Stimulated activated CD8-positive, alpha-beta memory T cell treated with anti-CD3 and anti-CD28 coated beads, Interleukin-4, amount 100 ng/mL, for 24 hours (primary cell): ENCODE measurements at places on chromosomes 1 and 21.

GRCh38 chr1:26618561-26618960, 77.3 kb upstream of the ARID1A start:
- no peak for DNase-seq

DNA sequence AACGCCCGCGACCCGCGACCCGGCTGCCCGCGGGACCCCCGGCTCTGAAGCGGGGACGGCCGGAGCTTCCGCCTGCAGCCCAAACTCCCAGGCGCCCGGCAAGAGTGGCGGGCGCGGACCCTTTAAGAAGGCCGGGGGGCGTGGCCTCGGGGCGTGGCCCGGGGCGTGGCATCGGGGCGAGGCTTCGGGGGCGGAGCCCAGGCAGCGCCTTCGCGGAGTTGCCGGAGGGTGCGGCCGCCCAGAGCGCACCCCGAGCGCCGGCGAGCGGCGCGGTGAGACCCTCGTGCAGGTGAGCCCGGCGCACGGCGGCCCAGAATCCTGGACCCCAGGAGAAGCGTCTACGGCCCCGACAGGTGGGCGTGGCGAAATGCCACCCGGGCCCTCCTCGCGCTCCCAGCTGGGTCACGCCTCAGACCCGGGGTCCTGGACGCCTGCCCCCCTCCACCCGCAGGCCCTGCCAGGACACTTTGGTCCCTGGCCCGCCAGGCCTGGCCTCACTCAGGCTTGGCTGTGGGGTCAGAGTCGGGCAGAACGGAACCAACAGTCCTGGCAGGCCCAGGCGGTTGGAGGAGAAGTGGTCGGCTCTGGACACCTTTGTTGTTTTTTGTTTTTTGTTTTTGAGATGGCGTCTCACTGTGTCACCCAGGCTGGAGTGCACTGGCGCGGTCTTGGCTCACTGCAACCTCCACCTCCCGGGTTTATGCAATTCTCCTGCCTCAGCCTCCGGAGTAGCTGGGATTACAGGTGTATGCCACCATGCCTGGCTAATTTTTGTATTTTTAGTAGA, 14.4 kb downstream of the RNF223 start:
- DNase-seq, result peak; percentile 91

DNA sequence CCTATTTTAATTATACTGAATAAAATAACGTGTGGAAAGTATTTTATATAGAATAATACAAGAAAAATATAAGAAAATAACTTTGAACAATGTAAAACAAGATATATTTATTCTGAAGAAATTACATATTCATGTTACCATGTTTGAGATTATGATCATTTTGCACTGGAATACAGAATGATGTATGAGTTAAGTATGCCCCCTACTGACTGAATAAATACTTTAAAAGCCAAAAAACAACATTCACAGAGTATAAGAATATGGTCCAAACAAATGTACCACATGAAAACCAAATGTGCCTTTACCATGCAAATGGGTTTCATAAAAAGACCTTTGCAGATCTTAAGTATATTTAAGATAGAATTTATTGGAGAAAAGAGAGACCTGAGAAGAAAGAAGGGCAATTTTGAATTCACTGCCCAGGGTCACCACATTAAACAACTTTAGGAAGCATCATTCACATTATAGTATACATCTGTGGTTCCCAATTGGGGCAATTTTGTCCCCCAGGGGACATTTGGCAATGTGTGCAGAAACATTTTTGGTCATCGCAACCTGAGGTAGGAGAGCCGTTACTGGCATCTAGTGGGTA, 136.6 kb upstream of the GFI1 start:
- DNase-seq, result no peak

DNA sequence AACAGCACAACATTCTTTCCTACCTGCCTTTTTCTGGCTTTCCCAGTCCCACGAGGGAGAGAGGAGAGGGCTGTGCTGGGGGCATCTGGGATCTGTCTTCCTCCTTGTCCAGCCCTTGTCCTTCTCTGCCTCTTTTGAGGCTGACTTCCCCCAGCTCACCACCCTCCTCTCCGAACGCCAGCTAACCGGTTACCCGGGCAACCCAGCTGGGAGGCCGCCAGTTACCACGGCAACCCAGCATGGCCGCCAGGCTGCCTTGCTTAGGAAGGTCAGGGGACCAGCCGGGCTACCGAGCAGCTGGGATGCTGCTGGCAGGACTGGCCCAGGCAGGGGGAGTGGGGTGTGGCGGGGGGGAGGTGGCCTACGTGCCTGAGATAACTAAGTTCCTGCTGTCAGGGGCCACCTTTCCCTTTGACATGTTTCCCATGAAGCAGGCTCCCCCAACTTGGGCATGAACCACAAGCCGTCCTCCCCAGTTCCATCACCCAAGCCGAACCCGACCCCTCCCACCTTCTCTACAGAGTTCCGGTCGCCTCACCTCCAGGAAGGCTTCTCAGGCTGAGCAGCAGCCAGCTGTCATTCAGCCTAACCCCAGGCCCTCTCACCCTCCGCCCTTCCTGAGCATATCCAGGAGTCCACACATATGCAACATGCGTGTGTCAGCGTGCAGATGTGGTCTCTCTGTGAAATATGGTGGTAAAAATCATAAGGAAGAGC, 8.7 kb downstream of the PLEKHA6 start:
- no peak for DNase-seq

DNA sequence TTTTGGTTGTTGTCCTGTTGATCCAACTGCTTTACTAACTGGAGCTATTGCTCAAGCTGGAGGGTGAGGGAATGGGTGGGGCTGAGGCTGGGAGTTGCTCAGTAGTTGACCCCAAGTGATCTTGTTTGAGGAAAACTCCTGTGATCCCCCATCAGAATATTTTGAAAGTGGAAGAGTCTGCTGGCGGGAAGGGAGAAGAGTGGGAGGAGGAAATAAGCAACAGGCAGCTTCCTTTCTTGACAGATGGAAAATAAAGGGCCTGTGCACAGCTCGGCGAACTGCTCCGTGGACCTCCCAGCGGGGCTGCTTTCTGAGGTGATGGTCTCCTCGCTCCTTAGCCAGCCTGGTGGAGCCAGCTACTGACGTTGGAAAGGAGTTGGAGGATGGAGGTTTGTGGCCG, 199.1 kb upstream of the LMO4 start:
- no peak for DNase-seq

GRCh38 chr1:21952786-21953520, 15.8 kb upstream of the HSPG2 start:
- no peak for DNase-seq

DNA sequence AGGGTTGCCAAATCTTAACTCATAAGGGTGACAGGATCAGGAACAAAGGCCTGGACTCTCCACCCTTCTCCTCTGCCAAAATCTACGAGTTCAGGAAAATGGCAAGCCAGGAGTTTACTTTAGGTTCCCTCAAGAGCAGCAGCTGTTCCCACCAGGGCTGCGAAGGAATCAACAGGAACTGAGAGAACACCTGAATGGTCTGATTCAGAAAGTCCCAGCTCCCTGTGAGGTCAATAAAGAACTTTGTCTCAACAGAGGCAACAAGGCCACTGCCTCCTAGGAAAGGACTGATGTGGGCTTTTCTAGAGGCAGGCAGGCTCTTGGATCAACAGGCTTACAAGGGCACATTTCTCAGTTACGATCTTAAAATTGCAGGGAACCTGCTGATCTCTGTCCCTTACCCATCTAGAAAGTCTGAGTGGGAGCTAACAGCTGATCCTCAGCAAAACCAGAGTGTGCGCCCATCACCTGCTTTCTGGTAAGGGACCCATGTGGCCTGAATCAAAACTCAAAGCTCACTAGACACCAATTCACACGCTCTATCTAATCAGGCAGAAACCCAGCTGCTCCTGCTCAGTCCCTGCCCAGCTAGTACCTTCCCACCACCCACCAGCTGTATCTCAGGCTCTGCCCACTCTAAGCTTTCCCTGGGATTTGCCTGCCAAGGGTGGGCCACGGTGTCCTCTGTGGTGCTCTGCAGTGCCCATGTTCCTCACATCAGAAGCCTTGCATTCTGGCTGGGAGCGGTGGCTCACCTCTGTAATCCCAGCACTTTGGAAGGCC, 83.1 kb downstream of the CAPZB start:
- no peak for DNase-seq

- DNase-seq, result no peak
These were observed 18.1 kb upstream of the COL18A1 start for GRCh38 chr21:45386728-45387371.

GRCh38 chr1:32681509-32681908, 21.1 kb downstream of the SYNC start:
- no peak for DNase-seq

GRCh38 chr1:32303358-32303757, 11.5 kb downstream of the HDAC1 start:
- no peak for DNase-seq

DNA sequence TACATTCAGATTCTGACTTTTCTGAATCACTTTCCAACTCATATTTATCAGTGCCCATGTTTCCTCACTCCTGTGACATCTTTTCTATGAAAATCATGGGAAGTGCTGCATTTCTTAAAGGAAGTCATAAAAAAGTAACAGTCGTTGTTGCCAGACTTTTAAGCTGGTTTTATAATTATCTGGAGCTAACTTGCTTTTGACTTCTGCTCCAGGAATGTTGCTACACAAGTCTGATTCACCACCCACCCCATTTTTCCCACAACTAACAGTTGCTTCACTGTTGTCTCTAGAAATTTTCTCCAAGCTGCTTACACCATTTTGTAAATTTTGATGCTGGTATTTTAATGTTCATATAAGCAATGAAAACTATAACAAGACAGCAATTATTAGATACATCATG, 12.2 kb downstream of the FCRLB start:
- DNase-seq, result no peak
